Lower lobe of right lung (tissue), 2 donors: ENCODE measurements at places on chromosomes 4 and X. TPM values are rescaled to one million over a fixed set of nuclear protein-coding genes. Genes with fewer than 3 reads are reported as not detected.

- no peak overlapping the region for H3K4me3 ChIP-seq
- H3K4me1 ChIP-seq, result peaks cover 31% of the 10 kb centered on the region
- no peak for DNase-seq
- H3K36me3 ChIP-seq, result no peaks in the 10 kb centered on the region
- H3K27me3 ChIP-seq, result no peaks in the 10 kb centered on the region
- no peak overlapping the region for H3K27ac ChIP-seq
Observed at GRCh38 chr4:15234856-15235126, 193.0 kb upstream of the C1QTNF7 start.

- no peak for DNase-seq
- H3K36me3 ChIP-seq, result no peaks in the 10 kb centered on the region
- H3K27ac ChIP-seq, result no peak overlapping the region
- no peak overlapping the region for H3K4me3 ChIP-seq
Observed at GRCh38 chr4:99165978-99166377, 21.9 kb upstream of the ADH4 start.

GRCh38 chr4:145939856-145940255 lies 1.2 kb upstream of the ZNF827 start:
- no peak overlapping the region for H3K4me3 ChIP-seq
- DNase-seq, result no peak
- peaks cover 10% of the 10 kb centered on the region for H3K4me1 ChIP-seq
- no peaks in the 10 kb centered on the region for H3K36me3 ChIP-seq
- no peak overlapping the region for H3K27ac ChIP-seq

Gene TRPC3
- 1.7 TPM for total RNA-seq

DNA sequence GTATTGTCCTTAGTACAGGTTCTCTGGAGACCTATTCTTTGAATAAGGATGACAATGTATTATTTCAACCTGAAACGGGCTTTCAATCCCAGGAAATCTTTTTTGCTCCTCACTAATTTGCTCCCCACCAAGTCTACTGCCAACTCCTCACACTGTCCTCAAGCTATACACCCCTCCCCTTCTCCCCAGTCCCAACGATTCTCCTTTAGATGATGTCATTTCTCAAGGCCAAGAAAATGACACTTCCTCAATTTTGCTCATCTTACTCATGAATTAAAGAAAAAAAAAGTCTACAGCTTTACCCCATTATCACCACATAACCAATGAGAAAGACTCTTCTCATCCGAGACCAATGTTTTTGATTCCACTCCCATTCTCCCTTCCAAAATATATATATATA lies 20.6 kb downstream of the AP1S2 start:
- no peaks in the 10 kb centered on the region for H3K27me3 ChIP-seq
- H3K4me1 ChIP-seq, result no peaks in the 10 kb centered on the region

GRCh38 chr4:4384837-4385236 lies 2.1 kb upstream of the NSG1 start:
- H3K4me3 ChIP-seq, result no peak overlapping the region
- peaks cover 26% of the 10 kb centered on the region for H3K4me1 ChIP-seq
- H3K27ac ChIP-seq, result no peak overlapping the region

DNA sequence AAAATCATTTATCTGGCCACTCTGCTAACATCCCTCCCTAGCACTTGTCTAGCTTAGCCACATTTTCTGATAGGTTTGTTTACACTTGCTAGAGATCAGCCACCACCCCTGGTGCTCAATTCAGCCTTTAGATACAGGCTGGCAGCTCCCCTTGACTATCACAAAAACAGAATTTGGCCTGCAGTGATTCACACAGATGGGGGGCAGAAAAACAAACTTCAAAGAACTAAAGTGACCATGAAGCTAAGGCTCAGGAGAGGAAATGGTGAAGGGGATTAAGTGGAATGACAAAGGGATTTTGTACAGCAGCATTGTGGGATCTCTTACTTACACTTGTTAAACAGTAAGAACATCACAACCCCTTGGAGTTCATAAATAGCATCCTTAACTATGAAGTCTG lies 1718.0 kb upstream of the PCDH7 start:
- H3K27ac ChIP-seq, result no peak overlapping the region
- DNase-seq, result no peak
- H3K36me3 ChIP-seq, result no peaks in the 10 kb centered on the region
- no peak overlapping the region for H3K4me3 ChIP-seq
- H3K4me1 ChIP-seq, result no peaks in the 10 kb centered on the region
- no peaks in the 10 kb centered on the region for H3K27me3 ChIP-seq

Gene FRMPD4
- 0.15 TPM for total RNA-seq

DNA sequence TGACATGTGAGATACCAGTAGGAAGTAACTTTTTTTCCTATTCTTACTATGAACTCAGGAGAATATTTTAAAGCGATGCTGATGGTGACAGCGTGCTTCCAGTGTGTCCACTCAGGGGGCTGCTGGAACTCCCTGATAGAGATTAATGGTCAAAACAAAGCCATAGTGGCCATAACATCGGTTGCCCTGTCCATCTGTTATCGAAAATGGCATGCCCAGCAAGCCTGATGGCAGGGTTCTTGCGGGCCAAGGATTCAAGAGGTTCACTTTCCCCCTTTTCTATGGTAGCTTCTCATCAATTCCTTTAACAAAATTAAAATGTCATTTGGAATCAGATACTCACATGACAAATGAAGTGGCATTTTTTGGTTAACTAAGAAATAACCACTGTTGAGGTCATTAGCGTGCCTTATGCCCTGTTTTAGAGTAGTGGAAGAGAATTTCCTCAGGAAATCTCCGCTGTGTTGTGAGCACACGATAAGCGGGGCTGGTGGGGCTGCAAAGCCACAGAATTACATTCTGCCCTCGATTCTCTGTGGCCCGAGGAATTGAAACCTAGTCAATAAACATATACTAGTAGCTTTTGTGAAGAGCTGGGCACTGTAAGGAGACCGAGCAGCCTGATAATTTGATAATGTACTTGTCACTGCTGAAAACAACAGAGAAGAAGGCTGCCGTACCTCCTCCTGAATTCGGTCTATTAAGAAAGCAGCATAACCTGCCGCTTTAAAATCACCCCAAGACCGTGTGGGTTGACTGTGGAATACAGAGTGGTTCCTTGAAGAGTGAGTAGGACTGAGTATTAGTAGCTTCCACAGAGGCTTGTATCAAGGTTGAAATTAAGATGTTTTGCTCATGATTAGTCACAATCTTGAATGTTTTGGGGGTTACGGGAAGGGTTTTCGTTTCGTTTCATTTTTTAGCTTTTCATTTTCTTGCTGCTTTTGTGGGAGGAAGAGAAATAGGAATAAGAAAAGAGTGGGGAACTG lies 46.7 kb downstream of the PTCHD1 start:
- H3K27ac ChIP-seq, result no peak overlapping the region
- no peaks in the 10 kb centered on the region for H3K4me1 ChIP-seq
- H3K36me3 ChIP-seq, result no peaks in the 10 kb centered on the region
- no peak overlapping the region for H3K4me3 ChIP-seq

DNA sequence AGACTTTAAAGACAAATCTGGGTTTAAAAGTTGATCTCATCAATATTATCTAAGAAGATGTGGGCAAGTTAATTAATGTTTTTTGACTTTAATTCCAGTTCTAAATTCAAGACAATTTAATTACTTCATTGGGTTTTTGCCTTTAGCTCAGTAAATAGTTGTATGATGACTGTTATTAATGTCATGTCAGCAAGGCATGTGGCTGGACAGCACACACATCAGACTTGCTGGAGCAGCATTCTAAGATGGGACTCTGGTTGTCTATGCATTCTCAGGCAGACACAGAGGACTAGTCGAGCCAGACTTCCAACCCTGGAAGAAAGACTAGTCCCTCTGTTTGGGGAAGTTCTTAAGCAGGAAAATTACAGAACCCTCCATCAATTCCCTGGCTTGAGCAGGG lies 180.7 kb upstream of the GK2 start:
- no peaks in the 10 kb centered on the region for H3K27me3 ChIP-seq
- H3K4me3 ChIP-seq, result no peak overlapping the region
- no peak overlapping the region for H3K27ac ChIP-seq
- H3K4me1 ChIP-seq, result no peaks in the 10 kb centered on the region
- no peaks in the 10 kb centered on the region for H3K36me3 ChIP-seq
- no peak for DNase-seq

DNA sequence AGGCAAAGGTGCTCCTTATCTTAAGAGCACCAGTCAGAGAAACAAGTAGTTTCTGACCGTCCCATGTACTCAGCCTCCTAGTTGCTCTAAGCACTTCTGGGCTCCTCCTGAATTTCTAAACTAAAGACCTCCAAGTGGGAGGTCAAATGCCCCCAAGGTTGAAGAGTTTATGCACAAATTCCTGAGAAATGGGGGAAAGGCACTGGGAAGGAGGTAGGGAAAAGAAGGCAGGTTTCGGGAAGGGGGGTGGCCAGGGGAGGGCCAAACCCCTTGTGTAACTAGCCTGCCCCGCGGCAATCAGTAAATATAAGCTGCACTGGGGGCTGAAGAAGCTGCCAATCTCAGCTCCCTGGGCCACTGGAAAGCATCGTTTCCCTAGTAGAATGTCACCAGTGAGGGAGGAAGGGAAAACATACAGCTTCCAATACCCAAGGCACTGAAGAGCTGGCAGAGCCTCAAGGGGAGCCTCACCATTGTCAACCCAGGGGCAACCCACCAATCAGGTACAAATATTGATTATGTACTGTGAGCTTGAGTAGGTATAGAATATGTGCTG lies 3.4 kb downstream of the FOXO4 start:
- peaks cover 10% of the 10 kb centered on the region for H3K4me1 ChIP-seq
- H3K27me3 ChIP-seq, result no peaks in the 10 kb centered on the region
- no peaks in the 10 kb centered on the region for H3K36me3 ChIP-seq
- H3K4me3 ChIP-seq, result no peak overlapping the region
- DNase-seq, result no peak

DNA sequence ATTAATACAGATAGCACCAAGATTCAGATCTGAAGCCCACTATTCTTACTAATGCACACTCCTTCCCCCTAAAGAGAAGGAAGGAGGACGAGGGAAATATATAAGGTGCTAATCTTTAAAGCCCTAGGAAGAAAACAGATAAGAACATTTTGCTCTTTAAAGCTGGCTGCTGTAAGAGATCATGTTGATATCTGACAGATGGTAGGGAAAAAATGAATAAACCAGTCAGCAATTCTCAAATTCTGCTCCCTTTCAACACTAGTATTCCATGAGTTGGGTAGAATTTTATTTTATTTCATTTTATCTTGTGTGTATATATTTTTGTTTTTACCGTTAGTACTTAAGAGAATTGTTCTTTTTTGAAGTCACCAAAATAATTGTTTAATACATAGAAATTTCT lies 19.2 kb downstream of the OTC start:
- H3K27me3 ChIP-seq, result no peaks in the 10 kb centered on the region
- DNase-seq, result no peak
- H3K27ac ChIP-seq, result no peak overlapping the region
- H3K4me1 ChIP-seq, result no peaks in the 10 kb centered on the region
- H3K36me3 ChIP-seq, result no peaks in the 10 kb centered on the region
- no peak overlapping the region for H3K4me3 ChIP-seq

- H3K36me3 ChIP-seq, result no peaks in the 10 kb centered on the region
- no peak for DNase-seq
- H3K4me3 ChIP-seq, result no peak overlapping the region
- no peaks in the 10 kb centered on the region for H3K4me1 ChIP-seq
Observed at GRCh38 chrX:13387666-13388494, 68.0 kb upstream of the ATXN3L start.
